ENCODE measurements at places on chromosomes 13 and 19.

- no peak for DNase-seq
These were observed 19.3 kb upstream of the RASA3 start for GRCh38 chr13:114151565-114152284.

DNA sequence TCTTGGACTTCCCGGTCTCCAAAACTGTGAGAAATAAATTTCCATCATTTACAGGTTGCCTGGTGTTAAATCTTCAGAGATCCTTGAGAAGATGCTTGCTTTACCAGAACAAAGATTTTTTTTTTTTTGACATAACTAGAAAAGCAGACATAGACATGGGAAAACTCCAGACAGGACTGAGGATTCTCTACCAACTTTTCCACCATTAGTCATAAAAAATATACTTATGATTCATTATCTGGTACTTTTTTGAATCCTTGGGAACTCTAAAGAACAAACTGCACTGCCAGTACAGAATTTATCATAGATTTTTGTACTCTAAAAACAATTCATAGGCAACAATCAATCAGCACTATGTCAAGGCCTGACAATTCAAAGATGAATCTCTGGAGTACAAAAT is 487.6 kb downstream of the EFNB2 start:
- no peak for DNase-seq

GRCh38 chr13:50235604-50236342 is 220.5 kb downstream of the KCNRG start:
- no peak for DNase-seq

GRCh38 chr13:41835871-41836270 is 125.0 kb downstream of the VWA8 start:
- DNase-seq = no peak

- DNase-seq = no peak
These were observed 108.9 kb downstream of the SLC7A1 start for GRCh38 chr13:29486551-29486950.

Measured in common myeloid progenitor, CD34-positive (primary cell).